GM10248 (cell line): ENCODE measurements at places on chromosomes 2 and 18.

DNA sequence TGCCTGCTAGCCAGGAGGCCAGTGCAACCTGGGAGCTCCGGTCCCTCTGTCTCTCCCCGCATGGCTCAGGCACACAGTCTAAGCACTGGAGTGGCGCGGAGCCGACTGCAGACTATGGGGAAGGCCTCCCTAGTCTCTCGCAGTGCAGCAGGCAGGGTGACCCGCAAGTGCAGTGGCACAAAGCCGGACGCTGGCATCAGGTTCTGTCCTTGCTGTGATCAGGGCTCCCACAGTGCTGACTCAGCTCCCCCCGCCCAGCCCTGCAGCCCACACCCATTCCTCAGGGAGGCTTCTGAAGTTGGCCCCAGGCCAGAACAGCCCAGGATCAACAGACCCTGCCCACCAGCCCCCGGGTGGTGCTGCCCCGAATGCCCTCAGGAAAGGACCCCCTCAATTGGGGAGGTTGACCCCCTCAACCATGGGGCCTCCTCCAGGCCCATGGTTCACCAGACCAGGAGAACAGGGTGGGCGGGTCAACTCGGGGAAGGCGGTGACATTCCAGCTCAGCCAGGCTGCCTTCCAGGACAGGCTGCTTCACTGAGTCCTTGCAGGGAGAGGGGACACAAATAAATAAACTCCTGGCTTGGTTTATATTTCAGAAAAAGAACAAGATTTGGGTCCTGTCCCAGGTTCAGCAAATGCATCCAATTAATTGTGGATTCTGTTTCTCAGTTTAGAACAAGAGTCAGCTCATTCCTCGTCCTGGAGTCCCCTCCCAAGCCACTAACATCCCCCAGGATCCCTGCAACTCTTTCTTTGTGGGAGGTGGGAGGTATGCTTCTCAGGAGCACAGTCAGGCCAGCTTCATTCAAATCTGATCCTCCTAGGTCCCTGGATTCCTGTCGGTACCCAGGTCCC, 12.2 kb downstream of the BIN1 start:
- DNase-seq: no peak

- no peak for DNase-seq
These were observed 548.5 kb downstream of the SLC4A3 start for GRCh38 chr2:220175967-220176366.

- peak; percentile 60 for DNase-seq
These were observed 109.1 kb upstream of the CYP1B1 start for GRCh38 chr2:38185012-38185491.

DNA sequence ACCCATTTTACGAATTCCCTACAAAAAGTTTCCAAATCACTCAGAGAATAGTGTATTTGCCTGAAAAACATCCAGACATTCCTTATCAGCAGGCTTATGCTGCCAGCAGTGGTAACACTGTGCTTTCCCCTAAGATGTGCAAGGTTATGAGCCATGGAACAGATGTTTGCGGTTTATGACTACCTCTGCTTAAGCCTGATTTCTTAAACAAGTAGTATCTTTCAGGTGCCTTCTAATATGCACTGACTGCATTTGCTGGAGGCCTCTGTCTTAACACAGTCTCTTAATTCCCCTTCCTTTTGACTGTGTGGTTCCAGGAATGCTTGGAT, 54.8 kb downstream of the CDC42EP3 start:
- DNase-seq: no peak

- DNase-seq: no peak
These were observed 283.3 kb downstream of the AFF3 start for GRCh38 chr2:99858951-99859596.

DNA sequence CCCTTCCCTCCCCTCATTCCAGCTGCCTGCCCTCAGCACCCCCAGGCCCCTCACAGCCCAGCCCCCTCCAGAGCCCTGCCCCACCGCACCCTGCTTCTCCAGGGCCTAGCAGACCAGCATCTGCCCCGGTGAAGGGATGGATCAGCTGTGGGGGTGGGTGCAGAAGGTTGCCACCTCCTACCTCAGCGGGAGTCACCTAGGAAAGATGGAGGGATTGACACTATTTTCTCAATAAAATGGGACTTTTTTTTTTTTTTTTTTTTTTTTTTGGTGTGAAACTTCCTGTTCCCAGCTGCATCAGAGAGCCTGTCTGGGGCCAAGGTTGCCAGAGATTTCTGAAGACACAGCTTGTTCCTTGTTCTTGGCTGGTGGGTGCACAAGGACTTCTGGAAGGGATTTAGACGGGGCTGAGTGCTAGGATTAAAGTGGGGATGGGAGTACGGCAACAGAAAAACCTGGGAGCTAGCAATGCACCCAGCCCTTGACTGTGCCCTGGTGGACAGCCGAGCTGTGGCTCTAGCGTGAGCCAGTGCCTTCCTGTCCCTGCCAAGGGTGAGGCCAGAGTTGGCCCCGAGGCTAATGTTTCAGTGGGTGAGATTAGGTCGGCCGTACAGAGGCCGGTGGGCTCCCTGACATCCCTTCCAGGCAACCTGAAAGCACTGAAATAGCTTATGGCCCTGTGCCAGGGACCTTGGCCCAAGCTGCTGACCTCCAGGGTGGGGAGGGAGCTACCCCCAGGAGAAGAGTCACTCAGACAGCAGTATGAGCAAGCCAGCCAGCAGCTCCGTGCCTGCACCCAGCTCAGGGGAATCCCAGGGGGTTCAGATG, 4.6 kb downstream of the B3GNT7 start:
- no peak for DNase-seq

GRCh38 chr2:178913049-178913441, 105.8 kb upstream of the TTN start:
- no peak for DNase-seq

DNA sequence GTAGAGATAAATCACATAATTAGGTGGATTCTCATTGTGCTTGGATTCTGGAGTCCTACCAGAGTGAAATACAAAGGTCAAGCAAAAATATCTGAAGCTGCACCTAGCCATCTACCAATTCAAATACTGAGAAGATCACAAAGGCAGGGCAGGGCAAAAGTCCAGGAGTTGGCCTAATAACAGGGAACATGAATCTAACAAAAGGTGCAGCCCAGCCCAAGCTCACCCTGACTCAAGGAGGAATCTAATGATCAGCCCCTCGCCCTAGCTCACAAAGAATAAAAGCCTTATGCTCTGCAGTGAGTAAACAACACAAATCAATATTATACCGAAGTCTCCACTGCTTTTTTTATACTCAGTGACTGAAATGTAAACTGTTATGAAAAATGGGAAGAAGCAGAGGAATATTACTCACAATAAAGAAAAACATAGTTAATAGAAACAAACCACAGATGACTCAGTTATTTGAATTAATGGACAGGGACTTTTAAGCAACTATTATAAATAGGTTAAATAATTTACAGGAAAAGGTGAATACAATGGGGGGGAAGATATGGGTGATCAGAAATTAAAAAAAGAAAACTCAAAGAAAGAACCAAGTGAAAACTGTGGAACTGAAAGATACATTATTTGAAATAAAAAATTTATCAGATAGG, 49.5 kb downstream of the ANTXR1 start:
- no peak for DNase-seq

- peak; percentile 77 for DNase-seq
These were observed 55.3 kb downstream of the HS1BP3 start for GRCh38 chr2:20595439-20596192.

GRCh38 chr18:34884436-34884835, 156.8 kb upstream of the MAPRE2 start:
- no peak for DNase-seq

DNA sequence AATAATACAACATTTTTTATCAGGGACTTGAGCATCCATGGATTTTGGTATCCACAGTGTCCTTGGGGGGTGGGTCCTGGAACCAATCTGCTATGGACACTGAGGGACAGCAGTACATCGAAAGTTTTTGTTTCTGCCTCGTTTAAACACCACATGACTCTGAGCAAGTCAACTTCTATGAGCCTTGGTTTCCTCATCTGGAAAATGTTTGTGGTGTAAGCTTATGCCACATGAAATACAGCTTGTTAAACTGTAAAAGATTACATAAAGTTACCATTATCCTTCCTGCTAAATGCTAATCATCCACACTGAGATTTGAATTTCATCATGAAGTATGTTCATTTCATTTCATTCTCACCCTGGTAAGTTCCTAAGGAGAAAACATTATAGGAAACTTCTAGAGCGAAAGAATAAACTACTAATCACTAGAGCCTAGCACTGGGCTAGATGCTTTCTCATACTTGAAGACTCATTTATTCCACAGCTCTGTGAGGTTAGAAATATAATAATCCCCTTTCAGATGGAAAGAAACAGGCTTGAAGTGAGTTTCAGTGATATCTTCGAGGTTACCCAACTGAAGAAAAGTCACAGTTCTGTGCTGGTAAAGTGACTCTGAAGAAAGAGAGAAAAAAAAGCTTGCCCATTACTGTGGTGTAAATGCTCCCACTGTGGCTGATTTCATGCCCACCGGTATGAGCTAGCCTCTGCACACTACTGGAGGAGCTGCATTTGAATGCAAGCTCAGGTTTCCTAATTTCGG, 29.2 kb downstream of the MCFD2 start:
- no peak for DNase-seq

- no peak for DNase-seq
These were observed 209.9 kb downstream of the TNS1 start for GRCh38 chr2:217792626-217793527.

- no peak for DNase-seq
These were observed 35.5 kb upstream of the SPTBN1 start for GRCh38 chr2:54420524-54421172.

DNA sequence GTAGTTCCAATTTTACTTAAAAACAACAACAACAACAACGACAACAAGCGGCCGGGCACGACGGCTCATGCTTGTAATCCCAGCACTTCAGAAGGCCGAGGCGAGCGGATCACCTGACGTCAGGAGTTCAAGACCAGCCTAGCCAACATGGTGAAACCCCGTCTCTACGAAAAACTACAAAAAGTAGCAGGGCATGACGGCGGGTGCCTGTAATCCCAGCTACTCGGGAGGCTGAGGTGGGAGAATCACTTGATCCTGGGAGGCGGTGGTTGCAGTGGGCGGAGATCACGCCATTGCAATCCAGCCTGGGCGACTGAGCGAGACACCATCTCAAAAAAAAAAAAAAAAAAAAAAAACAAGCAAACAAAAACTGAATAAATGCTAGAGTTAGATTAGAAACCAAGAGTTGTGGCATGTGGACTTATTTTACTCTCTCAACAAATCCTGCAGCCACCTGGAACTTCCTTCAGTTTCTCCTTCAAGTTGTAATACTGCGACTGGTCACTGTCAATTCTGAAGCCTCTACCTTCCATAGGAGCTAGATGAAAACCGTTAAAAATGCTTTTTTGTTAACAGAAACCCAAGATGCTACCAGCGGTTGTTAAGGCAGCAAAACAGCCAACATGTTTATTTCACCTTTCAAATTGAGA, 1.3 kb downstream of the ATP5F1A start:
- peak; percentile 28 for DNase-seq

GRCh38 chr2:181682795-181683517, 2.6 kb upstream of the NEUROD1 start:
- DNase-seq: peak; percentile 25

GRCh38 chr2:52571380-52572347, 1195.9 kb upstream of the CHAC2 start:
- no peak for DNase-seq

GRCh38 chr2:229164545-229165249, 106.4 kb downstream of the PID1 start:
- DNase-seq: no peak

- DNase-seq: peak; percentile 38
These were observed 91.9 kb downstream of the PPP1R1C start for GRCh38 chr2:182077448-182078142.

DNA sequence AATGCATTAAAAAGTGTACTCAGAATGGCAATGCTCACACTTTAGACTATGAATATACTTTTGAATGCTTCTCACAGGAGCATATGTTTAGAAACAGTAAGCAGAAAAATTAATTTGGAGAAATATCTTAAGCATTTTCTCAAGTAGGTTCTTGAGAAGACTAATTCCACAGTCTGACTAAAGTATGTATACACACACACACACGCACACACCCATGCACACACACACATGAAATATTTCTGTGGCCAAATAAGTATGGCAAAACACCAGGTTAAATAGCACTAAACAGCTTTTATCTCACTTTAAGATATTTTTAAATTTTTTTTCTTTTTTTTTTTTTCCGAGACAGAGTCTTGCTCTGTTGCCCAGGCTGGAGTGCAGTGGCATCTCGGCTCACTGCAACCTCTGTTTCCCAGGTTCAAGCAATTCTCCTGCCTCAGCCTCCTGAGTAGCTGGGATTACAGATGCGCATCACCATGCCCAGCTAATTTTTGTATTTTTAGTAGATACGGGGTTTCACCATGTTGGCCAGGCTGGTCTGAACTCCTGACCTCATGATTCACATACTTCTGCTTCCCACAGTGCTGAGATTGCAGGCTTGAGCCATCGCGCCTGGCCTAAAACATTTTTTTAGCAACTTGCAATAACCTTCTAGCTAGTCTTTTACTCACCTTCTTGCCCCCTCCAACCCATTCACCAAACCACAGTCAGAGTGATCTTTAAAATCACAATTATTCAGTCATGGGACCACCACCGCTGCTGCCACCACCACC, 67.5 kb upstream of the SCG2 start:
- DNase-seq: no peak

DNA sequence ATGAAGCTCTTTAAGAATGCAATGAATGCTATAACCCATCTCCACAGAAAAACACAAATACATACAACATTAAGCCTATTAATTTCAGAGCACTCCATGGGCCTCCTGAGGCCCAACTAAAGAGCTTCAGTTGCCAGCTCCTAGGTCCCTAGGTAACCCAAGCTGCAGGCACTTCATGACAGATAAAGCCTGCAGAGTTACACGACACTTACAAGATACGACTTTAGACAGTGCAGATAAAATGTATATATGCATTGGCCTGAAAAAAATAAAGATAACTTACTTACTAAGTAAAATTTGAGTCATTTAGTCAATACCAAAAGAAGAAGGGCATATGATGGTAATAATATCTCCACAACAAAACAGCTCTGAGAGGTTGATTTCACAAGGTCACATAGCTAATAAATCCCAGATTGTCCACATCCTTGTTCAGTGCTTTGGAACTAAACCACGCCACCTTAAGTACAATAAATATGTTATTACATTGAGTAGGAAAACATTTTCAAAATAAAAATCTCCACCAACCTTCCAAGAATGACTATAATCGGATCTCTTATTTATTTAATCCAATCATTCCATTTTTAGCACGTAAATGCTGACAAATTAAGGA, 3.4 kb downstream of the MAP4K3 start:
- DNase-seq: no peak

DNA sequence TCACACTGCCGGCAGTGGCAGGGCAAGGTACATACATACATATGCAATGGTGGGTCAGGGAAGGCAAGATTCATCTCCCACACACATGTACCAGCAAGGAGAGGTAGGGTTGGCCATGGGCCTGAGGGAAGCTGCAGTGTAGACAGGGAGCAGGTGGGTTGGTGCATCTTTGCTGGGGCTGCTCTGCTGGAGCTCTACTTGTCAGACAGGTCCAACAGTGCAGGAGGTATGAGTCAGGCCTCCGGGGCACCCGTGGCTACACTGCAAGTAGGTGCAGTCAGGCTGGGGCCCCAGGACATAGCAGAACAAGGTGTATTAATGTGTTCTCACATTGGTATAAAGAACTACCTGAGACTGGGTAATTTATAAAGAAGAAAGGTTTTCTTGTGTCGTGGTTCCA, 281.1 kb upstream of the COL3A1 start:
- no peak for DNase-seq

GRCh38 chr2:119473621-119474370, 42.1 kb downstream of the TMEM37 start:
- DNase-seq: no peak
